ENCODE measurements at places on chromosomes 1 and 21. TPM values are rescaled to one million over a fixed set of nuclear protein-coding genes. Genes with fewer than 3 reads are reported as not detected.

DNA sequence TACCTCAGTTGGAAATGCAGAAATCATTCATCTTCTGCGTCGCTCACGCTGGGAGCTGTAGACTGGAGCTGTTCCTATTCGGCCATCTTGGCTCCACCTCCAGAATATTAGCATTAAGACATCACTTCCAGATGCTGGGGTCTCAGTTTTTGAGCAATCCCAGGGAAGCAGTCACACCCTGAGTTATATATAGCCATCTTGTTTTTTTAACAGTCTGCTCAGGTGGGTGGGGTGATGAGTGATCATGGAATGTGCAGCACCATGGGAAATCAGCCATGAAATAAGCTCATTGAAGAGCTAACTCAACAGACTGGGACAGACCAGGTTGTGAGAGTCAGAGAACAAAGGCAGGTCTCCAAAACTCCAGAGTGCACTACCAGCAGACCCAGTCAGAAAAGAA, 27.0 kb upstream of the HMGB4 start:
- H3K4me1 ChIP-seq, result no peaks in the 10 kb centered on the region
- H3K4me3 ChIP-seq, result no peak overlapping the region
- no peaks in the 10 kb centered on the region for H3K27me3 ChIP-seq

DNA sequence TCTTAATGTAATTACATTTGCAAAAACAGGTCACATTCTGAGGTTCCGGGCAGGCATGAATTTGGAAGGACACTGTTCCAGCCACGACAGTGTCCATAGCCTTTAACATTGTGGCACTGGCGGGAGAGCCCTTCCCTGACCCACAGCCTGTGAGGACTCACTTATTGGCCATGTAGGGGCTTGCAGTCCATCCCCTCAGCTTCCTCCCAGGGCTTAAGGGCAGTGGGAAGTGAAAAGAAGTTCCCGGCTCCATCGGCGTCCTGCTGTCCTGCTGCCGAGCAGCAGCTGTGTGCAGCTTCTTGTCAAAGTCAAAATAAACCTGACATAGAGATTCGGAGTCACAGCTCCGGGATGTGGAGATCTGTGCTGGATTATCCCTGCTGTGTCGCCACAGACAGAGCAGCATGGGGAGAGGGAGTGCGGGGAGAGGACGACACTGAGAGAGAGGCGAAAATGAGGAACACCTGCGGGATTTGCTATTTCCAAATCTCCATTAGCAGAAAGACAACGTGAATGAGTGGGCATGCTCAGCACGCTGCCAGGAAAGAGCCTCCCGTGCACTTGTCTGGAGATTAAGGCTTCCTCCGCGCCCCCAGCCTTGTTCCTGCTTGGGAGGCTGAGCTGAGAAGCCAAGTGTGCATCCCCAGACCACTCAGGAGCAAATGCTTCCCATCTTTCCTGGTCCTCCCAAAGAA, 260.3 kb downstream of the ASTN1 start:
- DNase-seq, result no peak
- H3K27ac ChIP-seq, result no peak overlapping the region
- no peak overlapping the region for H3K4me3 ChIP-seq

DNA sequence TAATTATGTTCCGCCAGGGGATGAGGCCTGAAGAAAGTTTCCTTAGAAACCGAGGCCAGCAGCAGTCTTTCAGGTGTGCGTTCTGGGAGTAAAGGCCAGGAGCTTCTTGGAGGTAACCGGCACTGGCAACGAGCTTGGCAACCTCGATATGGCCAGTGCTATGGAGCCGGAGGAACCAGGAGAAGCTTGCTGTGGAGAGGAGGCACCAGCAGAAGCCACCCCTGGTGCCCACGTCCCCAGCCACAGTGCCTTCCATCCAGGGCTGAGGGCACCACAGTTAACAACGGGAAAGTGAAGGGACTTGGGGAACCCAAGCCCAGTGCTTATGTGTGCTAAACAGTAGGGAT, 41.5 kb upstream of the LIN9 start:
- no peaks in the 10 kb centered on the region for H3K36me3 ChIP-seq
- H3K4me3 ChIP-seq, result no peak overlapping the region
- no peaks in the 10 kb centered on the region for H3K27me3 ChIP-seq
- H3K27ac ChIP-seq, result no peak overlapping the region

DNA sequence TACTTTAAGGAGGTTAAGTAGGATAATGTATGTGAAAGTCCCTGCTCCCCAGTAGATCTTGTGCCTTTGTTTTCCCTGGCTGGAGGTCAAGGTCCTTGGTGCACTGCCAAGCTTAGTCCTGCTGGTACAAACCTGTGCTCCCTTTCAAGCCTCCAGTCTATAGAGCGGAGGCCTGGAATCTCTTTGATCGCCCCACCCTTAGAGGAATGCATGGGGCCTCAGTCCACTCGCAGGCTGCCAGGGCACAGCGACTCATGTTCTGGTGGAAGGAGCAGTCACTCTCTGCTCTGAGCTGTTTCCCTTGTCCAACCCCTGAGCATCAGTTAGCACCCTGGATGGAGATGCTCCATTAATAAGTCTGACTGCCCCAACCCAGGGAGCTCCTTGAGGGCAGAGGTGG, 121.8 kb downstream of the HMGB4 start:
- no peak overlapping the region for H3K27ac ChIP-seq
- no peak overlapping the region for H3K4me3 ChIP-seq
- H3K4me1 ChIP-seq, result no peaks in the 10 kb centered on the region
- H3K27me3 ChIP-seq, result no peaks in the 10 kb centered on the region
- H3K36me3 ChIP-seq, result no peaks in the 10 kb centered on the region

DNA sequence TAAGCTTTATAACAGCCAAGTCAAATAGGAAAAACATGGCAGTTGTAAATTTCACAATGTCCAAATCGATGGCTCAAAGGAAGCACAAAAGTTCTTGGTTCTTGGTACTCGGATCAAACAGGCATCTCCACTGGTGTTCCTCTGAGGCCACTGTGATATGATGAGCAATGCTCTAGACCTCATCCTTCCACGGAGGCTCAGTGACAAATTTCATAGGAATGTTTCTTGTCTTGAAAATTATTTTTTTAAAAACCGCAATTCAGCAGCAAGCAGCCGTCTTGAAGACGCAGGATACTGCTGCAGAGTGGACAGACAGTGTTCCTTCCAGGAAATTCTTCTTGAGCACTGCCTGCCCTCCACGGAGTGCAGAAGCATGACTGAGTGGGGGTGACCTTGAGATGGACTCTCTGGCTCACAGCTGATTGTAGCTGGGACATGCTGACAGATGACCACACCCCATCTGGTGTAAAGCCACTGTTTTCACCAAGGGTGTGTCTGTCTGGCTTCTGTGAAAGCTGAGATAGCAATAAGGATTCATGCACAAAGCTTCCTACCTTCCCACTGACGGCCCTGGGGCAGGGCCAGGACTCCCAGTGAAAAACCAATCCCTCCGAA, 61.9 kb downstream of the TIAM1 start:
- H3K27ac ChIP-seq, result no peak overlapping the region
- no peaks in the 10 kb centered on the region for H3K4me1 ChIP-seq
- no peaks in the 10 kb centered on the region for H3K36me3 ChIP-seq
- DNase-seq, result no peak

DNA sequence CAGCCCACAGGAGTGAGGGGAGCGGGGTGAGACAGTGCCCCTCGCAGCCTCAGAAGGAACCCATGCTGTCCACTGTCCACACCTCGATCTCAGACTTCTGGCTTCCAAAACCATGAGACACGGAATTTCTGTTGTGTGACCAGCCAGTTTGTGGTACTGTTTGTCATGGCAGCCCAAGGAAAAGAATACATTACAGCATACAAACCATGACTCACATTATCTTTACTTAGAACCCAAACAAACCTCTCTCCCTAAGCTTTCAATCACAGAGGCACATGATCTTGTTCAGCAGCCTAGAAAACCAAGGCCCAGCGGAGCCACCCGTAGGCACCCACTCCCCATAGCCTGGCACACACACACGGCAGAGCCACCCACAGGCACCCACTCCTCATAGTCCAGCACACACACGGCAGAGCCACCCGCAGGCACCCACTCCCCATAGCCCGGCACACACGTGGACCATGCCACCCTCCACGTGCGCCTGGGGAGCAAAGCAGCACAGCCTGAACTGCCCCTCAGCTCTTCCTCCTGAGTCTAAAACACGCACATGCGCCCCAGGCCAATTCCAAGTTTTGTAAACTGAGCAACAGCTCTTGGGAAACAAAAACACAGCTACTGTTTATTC, 458 bp upstream of the KRTAP10-4 start:
- no peaks in the 10 kb centered on the region for H3K4me1 ChIP-seq
- H3K4me3 ChIP-seq, result no peak overlapping the region
- no peak overlapping the region for H3K27ac ChIP-seq
- DNase-seq, result no peak
- H3K36me3 ChIP-seq, result no peaks in the 10 kb centered on the region

- H3K27ac ChIP-seq, result no peak overlapping the region
- no peaks in the 10 kb centered on the region for H3K36me3 ChIP-seq
- no peak overlapping the region for H3K4me3 ChIP-seq
These were observed 390.1 kb downstream of the PCP4 start for GRCh38 chr21:40257342-40257741.

GRCh38 chr1:163924041-163924440, 602.3 kb downstream of the NUF2 start:
- H3K27ac ChIP-seq, result no peak overlapping the region
- H3K4me1 ChIP-seq, result no peaks in the 10 kb centered on the region
- no peak overlapping the region for H3K4me3 ChIP-seq
- no peak for DNase-seq
- no peaks in the 10 kb centered on the region for H3K27me3 ChIP-seq

- peak; percentile 85 for DNase-seq
- H3K27ac ChIP-seq, result peak within 1 kb of the TSS; percentile 57
- no peaks in the 10 kb centered on the region for H3K4me1 ChIP-seq
- H3K4me3 ChIP-seq, result peak within 1 kb of the TSS; percentile 73
These were observed at the start of gene LDLRAP1 for GRCh38 chr1:25543425-25544242. LDLRAP1 (plus strand) TSS chr1:25543606; CDS start chr1:25543699, 93 bp downstream.

The RGS8 gene
- polyA plus RNA-seq, result not detected

The DRAXIN gene
- 0.17 TPM for polyA plus RNA-seq

The COQ8A gene
- polyA plus RNA-seq, result 44.1 TPM

The FAM167B gene
- polyA plus RNA-seq, result 84.8 TPM

All from kidney (tissue), 22 donors.